ENCODE measurements at places on chromosomes 2 and 18.

GRCh38 chr2:88683160-88684021 lies 8.1 kb upstream of the RPIA start:
- no peak for DNase-seq

GRCh38 chr2:233982421-233983121 lies 65.4 kb downstream of the TRPM8 start:
- no peak for DNase-seq

- DNase-seq = no peak
These were observed 90.5 kb downstream of the KLHL29 start for GRCh38 chr2:23475473-23475872.

DNA sequence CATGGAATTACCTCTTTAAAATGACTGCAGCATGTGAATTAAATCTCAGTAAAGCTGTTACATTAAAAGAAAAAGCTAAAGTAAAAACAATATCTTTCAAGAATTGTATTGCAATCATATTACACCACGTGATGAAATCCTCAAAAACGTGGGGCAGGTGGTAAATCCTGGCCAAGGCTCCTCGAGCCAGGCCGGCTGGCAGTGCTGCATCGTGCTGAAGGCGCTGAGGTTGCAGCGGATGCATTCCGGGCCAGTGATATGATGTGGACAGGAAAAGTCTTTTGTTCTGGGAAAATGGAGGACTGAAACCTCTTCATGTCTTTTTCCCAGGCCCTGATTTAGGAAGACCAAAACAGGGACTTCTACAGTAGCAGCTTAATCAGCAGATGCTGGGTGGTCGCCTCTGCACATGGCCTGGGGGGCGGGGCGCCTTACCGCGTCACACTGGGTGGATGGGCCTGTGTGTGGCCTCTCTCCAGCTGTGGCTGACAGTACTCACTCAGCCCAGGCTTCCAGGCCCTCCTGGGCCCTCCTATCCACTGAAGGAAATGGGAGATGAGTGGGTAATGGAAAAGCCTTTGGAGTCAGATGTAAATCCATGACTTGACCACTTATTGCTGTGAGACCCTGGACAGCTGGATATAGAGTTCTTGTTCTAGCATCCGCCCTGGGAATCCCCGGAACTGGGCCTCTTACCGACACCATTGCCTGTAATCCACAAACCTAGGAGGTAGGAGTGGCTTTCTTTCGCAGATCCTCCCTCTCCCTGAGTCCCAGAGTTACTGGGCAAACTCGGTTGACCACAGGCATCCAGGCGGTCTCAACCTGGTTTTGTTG lies 45.1 kb downstream of the PROC start:
- no peak for DNase-seq

GRCh38 chr2:237269138-237269875 lies 144.7 kb downstream of the COL6A3 start:
- DNase-seq = no peak

- peak; percentile 80 for DNase-seq
These were observed 61.4 kb downstream of the TTC39C start for GRCh38 chr18:24075767-24076597.

- no peak for DNase-seq
These were observed 27.9 kb upstream of the CCBE1 start for GRCh38 chr18:59725142-59725541.

- DNase-seq = no peak
These were observed 22.5 kb downstream of the UBR3 start for GRCh38 chr2:169849710-169850109.

GRCh38 chr18:7072593-7072992 lies 45.0 kb downstream of the LAMA1 start:
- no peak for DNase-seq

DNA sequence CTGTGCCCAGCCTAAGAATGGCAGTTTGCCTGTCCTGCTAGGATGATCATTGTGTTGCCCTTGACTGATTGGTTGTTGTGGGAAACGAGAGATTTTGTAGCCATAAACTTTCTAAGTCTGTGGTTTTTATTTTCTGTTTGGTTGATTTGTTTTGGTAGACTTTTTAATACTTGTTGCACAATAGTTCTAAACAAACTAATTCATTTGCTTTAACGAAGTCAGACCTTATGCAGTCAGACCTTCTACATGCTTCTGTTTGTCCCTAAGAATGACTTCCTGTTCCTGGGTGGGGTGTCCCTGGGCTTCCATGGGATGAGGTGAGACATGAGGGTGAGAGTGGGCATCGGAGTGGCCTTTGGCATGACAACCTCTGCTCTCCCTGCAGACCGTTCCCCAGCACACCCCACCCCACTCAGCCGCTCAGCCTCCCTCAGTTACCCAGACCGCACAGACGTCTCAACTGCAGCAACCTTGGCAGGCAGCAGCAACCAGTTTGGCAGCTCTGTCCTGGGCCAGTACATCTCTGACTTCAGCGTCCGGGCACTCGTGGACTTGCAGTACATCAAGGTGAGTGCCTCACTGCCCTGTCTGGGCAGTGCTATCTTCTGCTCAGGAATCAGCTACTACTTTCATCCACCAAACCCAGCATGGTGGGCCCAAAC lies 7.8 kb upstream of the CNNM3 start:
- no peak for DNase-seq

GRCh38 chr2:24981411-24982136 lies 9.8 kb upstream of the DNAJC27 start:
- DNase-seq = no peak

DNA sequence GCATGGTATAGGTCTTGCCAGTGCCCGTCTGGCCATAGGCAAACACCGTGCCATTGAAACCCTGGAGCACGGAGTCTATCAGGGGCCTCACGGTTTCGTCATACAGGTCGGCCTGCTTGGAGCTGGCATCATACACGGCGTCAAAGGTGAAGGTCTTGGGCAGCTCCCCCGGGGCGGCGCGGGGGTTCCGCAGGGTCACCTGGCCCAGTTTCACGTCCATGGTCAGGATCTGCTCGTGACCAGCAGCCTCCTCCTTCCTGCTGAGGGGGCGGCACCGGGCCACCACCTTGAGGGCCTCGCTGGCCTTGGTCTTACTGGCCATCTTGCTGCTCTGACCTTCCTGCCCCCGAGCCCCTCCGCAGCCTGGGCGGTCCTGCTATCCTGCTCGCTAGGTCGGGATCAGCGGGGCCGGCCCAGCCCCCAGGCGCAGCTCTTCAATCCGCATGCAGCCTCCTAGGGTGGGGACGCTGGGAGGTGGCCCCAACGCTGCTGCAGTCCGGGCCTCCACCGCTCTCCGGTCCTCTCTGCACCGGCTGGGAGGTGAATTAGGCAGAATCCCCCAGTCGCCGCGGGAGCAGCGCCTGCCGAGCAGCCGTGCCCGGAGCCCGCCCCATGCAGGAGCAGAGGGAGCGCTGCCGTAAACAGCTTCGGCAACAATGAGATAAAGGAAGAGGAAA lies 563 bp downstream of the KIF3C start:
- no peak for DNase-seq

DNA sequence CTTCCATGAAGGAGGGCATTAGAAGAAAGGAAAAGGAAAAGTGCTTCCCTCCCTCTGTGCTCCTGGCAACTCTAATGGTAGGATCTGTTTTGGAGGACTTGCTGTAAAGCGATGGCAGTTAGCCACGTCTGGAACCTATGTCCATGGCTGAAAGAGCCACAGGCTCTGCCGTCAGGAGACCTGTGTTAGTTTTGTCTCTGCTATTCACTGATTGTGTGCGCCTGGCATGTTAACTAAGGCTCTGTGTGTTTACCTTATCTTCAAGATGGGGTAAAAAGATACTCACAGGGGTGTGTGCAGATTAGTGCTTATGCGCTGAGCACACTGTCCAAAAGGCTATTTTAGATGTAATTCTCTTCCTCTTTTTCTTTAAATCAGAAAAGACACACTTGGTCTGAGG lies 109.8 kb upstream of the LTBP1 start:
- no peak for DNase-seq

DNA sequence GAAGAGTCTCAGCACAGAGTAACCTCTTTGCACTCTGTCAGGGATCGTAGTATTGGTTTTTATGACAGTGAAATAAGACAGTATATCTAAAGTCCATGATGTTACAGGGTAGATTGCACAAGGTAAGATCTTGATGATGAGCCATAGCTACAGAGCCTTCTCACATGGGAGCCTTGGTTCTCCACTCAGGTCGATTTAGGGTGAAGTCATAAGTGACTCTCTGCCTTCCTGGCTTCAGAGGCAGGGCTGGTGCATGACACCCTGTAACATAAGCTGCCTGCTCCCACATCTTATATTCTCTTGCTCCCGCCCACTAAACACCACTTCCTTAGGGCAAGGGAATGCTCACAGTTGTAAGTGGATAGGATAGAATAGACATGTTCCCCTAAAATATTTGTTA lies 13.3 kb downstream of the DAPL1 start:
- DNase-seq = no peak

GRCh38 chr2:9097239-9097638 lies 93.8 kb upstream of the MBOAT2 start:
- DNase-seq = no peak

DNA sequence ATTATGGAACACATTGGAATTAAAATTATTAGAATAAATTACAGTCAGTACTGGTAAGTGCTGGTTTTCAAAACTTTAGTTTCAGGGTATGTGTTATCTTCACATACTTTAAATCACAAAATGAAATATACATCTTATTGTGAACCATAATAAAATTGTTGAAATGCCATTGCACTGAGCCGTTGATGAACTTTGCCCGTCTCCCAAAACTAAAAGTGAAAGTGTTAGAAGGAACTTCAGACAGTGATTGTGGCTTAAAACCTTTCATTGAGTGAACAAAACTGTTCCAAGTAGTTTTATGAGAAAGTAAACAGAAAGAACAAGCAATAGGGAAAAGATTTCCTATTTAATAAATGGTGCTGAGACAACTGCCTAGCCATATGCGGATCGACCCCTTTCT lies 811.6 kb downstream of the PLCL1 start:
- DNase-seq = no peak

- no peak for DNase-seq
These were observed 15.9 kb upstream of the WIPF1 start for GRCh38 chr2:174613531-174613930.

GRCh38 chr2:205024822-205025518 lies 479.7 kb downstream of the PARD3B start:
- DNase-seq = peak; percentile 5

DNA sequence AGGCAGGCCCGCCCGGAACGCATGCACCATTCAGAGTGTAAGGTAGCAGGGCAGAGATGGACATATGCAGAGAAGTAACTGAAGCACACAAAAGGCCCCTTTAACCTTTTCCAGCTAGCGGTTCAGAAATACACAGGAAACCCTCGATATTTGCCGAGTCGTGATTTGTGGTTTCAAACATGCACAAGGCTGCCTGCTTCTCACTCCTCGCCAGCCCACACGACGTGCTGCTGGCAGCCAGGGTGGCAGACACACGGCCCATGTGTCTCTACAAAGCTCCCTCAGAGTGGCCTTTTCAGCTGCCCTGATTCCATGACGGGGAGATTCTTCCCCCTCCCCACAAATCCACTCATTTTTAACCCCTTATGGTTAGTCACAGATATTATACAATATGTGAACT lies 23.6 kb downstream of the ZBTB7C start:
- no peak for DNase-seq

- DNase-seq = no peak
These were observed 36.8 kb downstream of the NPAS2 start for GRCh38 chr2:100856732-100857131.

DNA sequence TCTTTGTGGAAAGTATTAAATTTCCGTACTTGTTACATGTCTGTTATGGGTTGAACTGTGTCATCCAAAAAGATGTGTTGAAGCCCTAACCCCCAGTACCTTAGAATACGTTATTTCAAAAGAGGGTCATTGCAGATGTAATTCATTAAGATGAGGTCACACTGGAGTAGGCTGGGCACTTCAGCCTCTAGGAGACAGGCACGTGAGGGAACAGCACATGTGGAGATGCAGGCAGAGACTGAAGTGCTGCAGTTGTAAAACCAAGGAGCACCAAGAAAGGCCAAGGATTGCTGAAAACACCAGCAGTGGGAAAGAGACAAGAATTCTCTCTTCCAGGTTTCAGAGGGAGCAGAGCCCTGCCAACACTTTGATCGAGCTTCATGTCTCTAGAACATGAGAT lies 4.6 kb upstream of the RHBDD1 start:
- no peak for DNase-seq

DNA sequence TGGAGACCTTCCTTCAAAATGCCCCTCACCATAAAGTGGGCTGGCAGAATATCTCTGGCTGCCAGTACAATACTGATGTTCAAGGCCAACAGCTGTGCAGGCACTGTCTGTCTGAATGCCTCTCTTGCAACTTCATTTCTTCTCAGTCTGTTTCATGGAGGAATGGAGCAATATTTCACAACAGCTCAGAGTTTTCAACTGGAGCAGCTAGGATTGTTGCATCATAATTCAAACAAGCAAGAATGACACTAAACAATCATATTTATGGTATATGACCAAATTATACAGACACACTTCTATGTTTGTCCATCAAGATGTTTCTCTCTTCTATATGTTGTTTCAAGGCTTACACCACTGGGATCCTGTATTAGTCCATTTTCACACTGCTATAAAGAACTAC lies 444.2 kb downstream of the LRATD1 start:
- DNase-seq = no peak

DNA sequence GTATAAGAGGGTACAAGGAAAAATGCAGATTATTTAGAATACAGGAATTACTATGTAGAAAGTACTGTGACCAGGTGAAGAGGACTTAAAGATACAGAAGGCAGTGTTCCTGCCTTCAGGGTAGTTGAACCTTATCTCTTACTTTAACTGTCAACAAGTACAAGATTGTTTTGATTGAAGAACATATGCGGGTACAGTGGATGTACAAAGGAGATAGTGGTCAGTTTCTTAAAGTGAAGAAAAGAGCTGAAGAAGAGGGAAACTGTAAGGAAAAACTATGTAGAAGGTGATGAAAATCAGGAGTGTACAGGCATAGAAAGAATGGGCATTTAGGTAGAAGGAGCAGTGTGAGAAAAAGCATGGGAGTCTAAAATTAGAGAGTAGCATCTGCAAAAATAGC lies 2.2 kb downstream of the RALBP1 start:
- no peak for DNase-seq

DNA sequence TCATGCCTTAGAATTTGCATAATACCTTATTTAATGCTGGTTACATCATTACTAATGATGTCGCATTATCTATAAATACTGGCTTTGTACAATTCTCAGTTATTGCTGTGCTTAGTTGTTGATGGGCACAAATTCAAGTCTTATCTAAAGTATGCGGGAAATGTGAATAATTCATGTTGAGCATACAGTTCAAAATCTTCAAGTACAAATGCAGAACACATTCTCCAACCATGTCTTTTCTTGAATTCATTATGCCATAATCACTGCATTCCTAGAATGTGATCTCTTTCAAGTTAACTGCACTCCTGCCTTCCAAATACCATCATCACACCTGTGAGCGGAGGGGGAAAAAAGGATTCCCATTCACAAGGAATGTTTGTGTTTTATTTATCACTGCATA lies 337.0 kb downstream of the MBD2 start:
- no peak for DNase-seq

GRCh38 chr2:72205504-72205881 lies 57.8 kb upstream of the CYP26B1 start:
- no peak for DNase-seq
